ENCODE measurements at places on chromosomes 12 and 14. TPM values are rescaled to one million over a fixed set of nuclear protein-coding genes. Genes with fewer than 3 reads are reported as not detected.
A peak's percentile ranks its signal among the peaks of the same experiment; 100 is the strongest.

DNA sequence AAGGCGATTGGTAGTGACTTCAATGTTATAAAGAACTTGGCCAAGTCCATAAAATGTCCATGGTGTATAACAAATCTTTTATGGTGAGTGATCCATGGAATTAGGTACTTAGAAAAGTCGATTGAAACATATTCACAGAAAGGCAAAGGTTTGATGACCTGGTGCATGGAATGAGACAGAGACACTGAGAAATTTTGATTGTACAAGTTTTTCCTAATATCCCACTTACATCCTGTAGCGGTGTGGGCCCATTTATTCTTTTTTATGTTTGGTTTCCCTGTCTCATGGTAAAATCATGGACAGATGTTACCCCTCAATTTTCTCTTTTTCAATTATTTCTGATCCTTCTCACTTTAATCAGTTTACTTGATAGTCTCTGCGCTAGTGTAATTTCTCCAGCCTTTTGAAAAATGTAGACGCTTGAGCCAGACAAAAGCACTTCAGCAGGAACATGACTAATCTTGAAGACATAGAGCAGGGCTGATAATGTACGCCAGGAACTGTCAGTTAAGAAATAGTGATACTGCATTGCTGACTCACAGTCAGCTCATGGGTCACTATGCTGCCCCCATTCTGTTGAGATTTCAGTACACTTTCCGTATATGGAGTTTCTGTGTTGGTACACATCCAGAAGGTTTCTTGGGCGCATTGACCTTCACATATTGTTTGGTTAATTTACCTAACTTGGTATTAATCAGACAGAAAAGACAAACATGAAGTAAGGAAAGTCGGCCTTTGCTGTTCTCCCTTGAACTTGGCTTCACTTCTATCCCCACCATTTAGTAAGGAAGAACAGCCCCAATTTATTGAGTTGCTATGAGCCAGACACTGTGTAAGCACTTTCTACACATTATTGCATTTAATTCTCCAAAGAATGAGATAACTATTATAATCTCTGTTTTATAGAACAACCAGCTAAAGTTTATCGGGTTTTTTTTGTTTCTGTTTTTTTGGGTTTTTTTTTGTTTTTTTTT, 841.7 kb downstream of the DIO2 start:
- H3K4me3 ChIP-seq: no peak overlapping the region
- peaks cover 50% of the 10 kb centered on the region for H3K4me1 ChIP-seq
- DNase-seq: peak; percentile 79
- no peaks in the 10 kb centered on the region for H3K36me3 ChIP-seq
- peak overlapping the region; percentile 61 for H3K27ac ChIP-seq

DNA sequence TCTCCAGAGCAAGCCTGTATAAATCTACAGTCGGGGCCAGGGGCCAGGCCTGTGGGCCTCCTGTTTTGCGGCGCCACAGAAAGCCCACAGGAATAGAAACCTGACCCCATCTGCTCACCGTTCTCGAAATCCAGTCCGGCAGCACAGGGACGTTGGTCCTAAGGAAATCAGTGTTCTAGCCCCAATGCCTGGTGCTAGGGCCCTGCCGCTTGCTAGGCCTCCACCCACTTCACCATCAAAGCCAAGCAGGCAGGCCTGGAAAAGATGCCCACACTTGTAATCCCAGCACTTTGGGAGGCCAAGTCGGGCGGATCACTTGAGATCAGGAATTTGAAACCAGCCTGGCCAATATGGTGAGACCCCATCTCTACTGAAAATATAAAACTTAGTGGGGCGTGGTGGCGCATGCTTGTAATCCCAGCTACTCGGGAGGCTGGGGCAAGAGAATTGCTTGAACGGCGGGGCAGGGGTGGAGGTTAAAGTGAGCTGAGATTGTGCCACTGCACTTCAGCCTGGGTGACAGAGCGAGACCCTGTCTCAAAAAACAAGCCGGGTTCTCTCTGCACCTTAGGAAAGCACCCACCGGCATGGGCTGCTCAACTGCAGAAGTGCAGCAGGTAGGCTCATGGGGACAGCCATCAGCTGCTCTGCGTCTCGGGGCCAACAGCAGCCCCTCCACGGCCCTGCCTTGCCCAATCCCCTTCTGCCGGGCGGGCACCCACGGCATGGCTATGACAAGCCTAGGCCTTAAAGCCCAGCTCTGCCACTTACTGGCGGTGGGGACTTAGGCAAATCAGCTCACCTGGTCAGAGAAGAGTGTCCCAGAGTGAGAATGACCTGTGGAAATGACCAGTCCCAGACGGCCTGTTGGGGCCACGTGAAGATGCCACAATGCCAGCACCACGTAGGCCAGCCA, 47.4 kb downstream of the VWF start:
- H3K4me3 ChIP-seq: no peak overlapping the region

DNA sequence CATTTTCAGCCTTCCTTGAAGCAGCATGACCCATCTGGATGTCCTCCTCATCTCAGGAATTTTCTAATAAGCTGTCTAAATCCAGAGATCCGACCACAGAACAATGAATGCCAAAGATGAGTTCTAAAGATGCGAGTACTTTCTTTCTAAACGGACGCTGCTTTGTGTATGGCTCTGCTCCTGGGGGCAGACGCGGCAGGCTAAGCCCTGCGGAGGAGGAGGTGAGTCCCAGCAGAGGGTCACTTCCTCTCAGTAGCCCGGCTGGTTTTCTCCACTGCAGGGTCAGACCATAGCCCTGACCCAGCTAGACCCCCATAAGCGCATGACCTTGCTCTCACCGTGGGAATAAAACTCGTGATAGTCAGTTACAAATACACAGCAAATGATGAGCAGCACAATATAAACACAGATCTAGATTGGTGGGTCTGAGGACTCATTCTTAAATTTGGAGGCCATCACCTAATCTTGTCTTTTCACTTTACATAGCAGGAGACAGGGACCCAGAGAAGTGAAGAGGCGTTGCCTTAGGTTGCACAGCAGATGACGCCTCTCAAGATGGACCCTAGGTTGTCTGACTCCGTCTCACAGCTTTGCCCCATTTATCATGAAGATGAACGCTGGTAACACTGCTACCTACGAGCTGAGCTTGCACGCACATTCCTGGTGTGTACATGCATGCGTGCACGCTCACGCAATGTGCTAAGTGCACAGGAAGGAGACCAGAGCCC, 16.6 kb downstream of the SSH1 start:
- H3K27me3 ChIP-seq: no peaks in the 10 kb centered on the region
- peak overlapping the region; percentile 89 for H3K27ac ChIP-seq
- H3K4me1 ChIP-seq: peaks cover 43% of the 10 kb centered on the region
- no peak overlapping the region for H3K4me3 ChIP-seq
- DNase-seq: no peak

DNA sequence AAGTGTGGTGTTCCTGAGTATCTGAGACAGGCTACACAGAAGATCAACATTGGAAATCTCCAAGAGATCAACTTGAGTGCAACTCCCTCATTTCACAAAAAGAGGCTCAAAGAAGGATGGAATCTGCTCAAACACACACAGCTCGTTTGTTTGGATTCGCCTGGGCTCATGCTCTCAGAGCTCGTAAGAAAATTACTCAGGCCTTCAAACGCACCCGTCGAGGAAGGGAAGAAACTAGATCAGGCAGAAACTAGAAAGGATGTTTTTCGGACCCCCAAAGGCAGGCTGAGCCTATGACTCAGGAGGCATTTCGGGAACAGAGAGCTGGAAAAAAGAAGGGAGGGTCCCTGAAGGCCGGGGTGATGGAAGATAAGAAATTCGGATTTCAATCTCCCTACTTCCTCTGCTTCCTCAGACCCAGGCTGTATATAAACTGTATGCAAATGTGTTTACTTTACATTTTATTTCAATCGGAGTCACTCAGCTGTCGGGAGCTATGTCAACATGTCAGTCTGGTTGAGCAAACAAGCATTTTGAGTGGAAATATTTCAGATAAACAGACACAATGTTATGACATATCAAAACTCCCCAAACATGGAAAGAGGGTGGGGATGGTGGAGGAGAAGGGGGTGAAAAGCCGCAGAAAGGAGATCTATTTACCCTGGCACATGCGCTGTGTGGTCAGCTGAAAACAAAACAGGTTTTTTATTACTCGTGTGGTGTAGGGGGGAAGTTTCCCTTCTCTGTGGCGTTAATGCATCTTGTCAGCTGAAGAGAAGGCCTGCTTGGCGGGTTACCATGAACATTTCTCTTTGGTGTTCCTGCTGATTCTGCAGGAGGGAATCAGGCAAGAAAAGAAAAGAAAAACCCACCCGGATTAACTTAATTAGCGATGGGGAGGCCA, 129.1 kb upstream of the TBX3 start:
- no peaks in the 10 kb centered on the region for H3K4me1 ChIP-seq
- no peaks in the 10 kb centered on the region for H3K27me3 ChIP-seq
- peak overlapping the region; percentile 31 for H3K27ac ChIP-seq
- no peak overlapping the region for H3K4me3 ChIP-seq
- H3K36me3 ChIP-seq: no peaks in the 10 kb centered on the region
- DNase-seq: no peak

The PAWR gene
- 53.5 TPM for total RNA-seq

GRCh38 chr14:58296726-58297125, 1.6 kb upstream of the ARID4A start:
- peaks cover 6% of the 10 kb centered on the region for H3K36me3 ChIP-seq
- H3K4me3 ChIP-seq: peak overlapping the region; percentile 81
- peak overlapping the region; percentile 92 for H3K27ac ChIP-seq
- DNase-seq: no peak
- H3K4me1 ChIP-seq: peaks cover 18% of the 10 kb centered on the region
- H3K27me3 ChIP-seq: no peaks in the 10 kb centered on the region

GRCh38 chr12:94109160-94109559, 39.2 kb upstream of the PLXNC1 start:
- no peak overlapping the region for H3K4me3 ChIP-seq
- DNase-seq: no peak
- H3K36me3 ChIP-seq: no peaks in the 10 kb centered on the region
- H3K4me1 ChIP-seq: no peaks in the 10 kb centered on the region
- H3K27me3 ChIP-seq: no peaks in the 10 kb centered on the region

DNA sequence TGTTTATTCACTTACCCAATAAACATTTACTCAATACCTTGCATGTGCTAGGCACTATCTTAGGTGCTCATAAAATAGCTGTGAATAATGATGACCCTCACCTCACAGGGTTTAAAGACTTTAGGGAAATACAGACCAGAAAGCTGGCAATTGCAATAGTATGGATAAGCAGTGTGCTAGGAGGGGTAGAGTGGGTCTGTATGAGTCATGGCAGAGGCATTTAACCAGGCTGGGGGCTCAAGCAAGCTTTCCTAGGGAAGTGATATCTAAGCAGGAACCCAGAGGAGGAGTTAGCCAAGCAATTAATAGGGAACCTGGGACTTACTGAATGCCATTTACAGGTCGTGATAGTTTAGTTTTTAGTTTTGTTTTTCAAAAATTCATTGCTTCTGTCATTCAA, 123.9 kb upstream of the CCDC198 start:
- DNase-seq: no peak
- H3K36me3 ChIP-seq: no peaks in the 10 kb centered on the region
- H3K27ac ChIP-seq: no peak overlapping the region
- no peaks in the 10 kb centered on the region for H3K27me3 ChIP-seq
- no peak overlapping the region for H3K4me3 ChIP-seq

The OR6C75 gene
- not detected for total RNA-seq

DNA sequence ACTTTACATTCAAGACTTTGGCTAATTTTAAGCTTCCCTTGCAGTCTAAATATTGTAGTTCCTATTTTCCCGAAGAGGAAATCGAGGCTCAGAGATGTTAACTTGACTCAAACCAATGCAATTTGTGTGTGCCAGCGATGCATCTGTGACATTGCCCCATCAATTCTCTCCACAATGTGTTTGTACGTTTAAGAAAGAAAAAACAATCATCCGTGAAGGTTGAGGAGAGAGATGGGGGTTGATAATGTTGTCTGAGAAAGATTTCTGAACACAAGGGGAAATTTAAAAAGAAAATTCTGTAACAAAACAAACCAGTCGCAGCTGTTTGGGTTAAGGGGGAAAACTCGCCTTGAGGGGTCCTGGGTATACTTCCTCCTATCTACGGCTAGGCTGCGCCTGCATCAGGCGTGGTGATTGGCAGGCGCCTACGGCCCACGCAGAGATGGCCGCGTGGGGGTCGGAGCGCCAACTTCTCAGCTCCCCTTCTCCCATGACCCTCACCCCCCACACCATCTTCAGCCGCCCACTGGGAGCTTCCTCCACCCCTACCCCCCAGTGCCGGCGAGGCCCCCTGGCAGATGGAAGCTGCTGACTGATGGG, 12.3 kb downstream of the SIX1 start:
- peaks cover 16% of the 10 kb centered on the region for H3K4me1 ChIP-seq
- H3K27me3 ChIP-seq: peaks cover 54% of the 10 kb centered on the region
- H3K27ac ChIP-seq: no peak overlapping the region
- H3K36me3 ChIP-seq: no peaks in the 10 kb centered on the region
- H3K4me3 ChIP-seq: no peak overlapping the region

The POTEM gene
- not detected for total RNA-seq

DNA sequence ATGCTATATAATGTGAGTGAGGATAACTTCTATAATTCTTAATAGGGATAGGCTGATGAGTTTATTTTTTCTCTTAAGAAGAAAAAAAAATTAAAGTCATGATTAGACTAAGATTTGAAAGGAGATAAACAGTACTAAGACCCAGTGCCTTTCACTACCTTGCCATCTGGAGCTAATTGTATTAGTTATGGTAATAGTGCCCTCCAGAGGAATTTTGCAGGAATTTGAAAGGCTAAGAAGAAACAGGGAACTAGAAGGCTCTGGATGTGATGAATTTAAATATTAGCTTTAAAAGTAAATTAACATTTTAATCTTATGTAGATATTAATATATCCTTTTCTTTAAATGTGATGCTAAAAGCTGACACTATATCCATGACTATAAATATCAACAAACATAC, 36.6 kb upstream of the PIK3C2G start:
- H3K4me1 ChIP-seq: no peaks in the 10 kb centered on the region
- H3K27ac ChIP-seq: no peak overlapping the region
- H3K27me3 ChIP-seq: no peaks in the 10 kb centered on the region

DNA sequence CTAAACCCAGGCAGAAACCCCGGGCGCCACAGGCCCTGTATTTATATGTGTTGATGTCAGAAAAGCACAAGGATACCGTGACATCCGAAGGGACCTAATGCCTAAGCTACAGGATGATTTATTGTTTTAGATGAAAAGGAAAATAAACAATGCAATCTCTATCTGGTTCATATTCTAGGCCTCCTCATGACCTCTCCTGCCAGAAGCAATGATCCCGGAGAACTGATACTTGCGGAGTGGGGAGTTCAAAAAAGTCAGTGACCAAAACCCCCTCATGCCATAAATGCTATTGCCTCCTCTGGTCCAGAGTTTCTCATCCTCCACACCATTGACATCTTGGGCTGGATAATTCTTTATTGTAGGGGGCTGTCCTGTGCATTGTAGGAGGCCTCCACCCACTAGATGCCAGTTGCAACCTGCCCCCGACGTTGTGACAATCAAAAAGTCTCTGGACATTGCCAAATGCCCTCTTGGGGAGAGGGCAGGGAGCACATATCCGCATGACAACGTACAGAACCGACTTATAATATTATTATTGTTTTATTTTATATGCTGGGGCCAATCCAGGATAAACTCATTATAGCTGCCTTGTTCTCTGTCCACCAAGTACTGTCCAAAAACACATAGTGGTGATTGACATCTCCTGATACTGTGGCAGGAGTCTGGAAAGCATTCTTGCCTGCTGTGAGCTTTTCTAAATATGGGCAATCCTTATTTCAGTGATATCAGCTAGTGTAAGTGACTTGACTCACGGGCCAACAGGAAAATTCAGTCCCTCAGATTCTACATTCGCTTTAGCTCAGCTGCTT, 1.1 kb upstream of the CSRP2 start:
- peak overlapping the region; percentile 55 for H3K4me3 ChIP-seq
- H3K4me1 ChIP-seq: peaks cover 16% of the 10 kb centered on the region
- no peak for DNase-seq
- no peaks in the 10 kb centered on the region for H3K27me3 ChIP-seq
- no peaks in the 10 kb centered on the region for H3K36me3 ChIP-seq

GRCh38 chr12:16587514-16587913, 18.4 kb downstream of the LMO3 start:
- no peak for DNase-seq
- no peaks in the 10 kb centered on the region for H3K36me3 ChIP-seq
- peak overlapping the region; percentile 72 for H3K27ac ChIP-seq
- peaks cover 86% of the 10 kb centered on the region for H3K4me1 ChIP-seq
- H3K4me3 ChIP-seq: no peak overlapping the region

The MYH6 gene
- not detected for total RNA-seq
